Kidney (tissue), 22 donors: ENCODE measurements at places on chromosomes 6 and 20.

DNA sequence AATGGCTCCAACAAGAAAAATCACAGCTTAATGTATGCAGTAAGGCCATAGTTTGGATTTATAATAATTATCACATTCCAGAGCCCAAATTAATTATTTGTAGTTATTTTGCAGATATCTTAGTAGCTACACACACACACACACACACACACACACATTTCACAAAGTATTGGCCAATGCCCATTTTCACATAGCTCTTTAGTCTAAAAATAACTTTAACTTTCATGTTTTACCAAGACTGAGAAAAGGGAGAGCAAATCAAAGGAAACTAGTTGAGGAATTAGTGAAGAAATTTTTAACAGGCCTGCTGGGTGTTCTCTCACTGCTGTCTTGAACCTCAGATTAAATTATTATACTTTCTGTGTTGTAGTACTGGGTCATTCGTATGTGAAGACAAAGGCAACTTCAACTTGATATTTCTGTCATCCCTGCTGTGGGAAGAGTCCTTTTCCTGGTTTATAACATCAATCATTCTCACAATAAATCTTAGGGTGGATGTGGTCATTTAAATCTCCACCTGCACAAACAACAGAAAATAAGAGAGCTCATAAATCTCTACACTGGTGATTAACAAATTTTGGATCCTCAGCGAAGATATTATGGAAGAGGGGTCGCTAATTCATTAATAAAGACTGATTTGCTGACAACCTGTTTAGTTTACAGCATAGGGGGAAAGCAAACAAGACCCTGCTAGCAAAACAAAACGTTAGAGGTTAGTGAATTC, 1.6 kb upstream of the TCF21 start:
- DNase-seq, result no peak

DNA sequence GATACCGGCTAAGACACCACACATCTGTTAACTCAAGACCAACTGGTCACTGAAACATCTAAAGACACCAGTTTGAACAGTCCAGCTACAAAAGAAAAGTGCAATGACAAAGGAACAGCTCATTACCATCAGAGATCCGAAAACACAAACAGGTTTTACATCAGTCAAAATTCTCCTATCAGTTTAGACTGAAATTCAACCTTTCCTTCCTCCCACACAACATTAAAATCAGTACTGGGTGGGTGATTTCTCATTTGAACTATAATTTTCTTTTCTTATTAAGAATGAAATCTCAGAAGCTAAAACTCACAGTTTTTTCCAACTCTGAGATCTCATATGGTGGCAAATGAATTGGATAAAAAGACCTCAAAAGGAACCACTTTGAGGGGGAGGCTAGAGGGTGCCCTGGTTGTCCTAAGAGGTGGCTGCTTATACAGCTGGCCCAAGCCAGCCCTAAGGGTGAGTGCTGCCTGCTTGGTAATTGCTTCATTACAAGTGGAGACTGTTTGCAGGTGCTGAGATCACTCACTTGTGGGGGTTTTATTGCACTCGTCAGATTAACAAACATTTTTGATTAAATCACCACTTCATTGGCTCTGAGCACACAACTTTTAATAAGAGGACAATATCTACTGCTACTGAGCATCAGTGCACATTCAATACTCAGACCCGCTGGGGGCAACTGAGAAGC, 4.3 kb downstream of the CCDC167 start:
- DNase-seq, result no peak

- DNase-seq, result no peak
Measured at GRCh38 chr20:16528078-16528477, 45.2 kb downstream of the KIF16B start.

GRCh38 chr6:26415791-26416190, 13.7 kb downstream of the BTN3A1 start:
- DNase-seq, result no peak

DNA sequence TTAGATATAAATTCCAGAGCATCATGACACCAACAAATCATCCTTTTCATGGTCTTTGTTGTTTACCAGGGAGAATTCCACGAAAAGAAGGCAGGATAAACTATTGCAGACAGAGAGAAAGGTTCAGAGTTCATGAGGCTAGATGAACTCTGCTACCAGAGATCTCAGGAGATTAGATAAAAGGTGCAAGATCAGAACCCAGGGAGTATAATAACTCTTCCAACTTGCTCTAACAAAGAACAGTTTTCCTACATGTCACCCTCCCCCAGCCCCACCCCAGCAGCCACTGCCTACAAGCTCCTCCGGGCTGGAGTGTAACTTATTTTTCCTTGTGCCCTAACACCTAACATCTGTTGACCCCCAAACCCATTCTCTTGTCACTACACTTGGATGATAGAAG, 13.9 kb upstream of the CITED2 start:
- no peak for DNase-seq

- DNase-seq, result no peak
Measured at GRCh38 chr6:46526607-46527006, 35.4 kb upstream of the RCAN2 start.

- DNase-seq, result no peak
Measured at GRCh38 chr6:10460096-10460495, 45.2 kb upstream of the TFAP2A start.

DNA sequence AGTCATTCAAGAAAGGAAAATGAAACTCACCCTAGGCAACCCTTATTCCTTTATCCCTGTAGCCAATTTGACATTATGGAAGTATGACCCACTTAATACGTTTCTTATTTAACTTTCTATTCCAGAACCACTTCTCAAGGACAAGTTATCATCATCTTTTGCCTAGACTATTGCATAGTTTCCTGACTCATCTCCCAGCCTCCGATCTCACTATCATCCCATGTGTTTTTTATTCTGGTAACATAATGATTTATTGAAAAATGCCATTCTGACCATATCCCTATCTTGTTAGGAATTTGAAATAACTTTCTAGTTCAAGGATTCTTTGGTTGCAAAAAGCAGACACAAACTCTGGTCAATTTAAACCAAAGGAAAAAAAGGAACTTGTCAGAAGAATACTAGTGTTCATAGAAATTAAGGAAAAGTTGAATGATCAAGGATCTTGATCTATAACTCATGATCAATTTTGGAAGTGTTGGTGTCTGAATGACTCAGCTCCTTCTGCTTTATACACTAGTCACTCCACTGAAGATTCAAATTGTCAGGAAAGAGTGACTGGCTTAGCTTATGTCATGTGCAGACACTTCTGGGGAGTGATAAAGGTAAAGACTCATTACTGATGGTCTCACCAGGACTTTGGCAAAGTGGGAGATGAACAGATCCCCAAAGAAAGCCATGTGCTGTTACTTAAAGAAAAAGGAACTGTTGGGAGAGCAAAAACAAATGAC, 8.5 kb upstream of the TINAG start:
- DNase-seq, result no peak

GRCh38 chr6:40439026-40439800, 148.0 kb downstream of the LRFN2 start:
- peak; percentile 18 for DNase-seq

DNA sequence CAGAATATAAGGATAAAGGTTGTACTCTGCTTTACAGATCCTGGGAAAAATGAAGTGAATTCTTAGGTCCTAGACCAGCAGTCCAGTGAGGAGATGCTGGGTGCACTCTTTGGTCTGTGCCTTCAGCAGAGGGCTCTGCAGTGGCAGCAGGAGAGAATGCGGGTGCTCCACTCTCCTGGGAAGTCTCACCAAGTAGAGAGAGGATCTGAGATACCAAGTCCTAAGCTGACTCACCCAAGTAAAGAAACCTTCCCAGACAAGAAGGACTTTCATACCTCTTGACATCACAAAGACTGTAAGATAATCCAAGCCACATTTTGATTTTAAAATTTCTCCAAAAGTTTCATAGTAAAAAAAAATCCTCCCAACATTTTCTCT, 116.9 kb upstream of the EMILIN3 start:
- DNase-seq, result no peak

DNA sequence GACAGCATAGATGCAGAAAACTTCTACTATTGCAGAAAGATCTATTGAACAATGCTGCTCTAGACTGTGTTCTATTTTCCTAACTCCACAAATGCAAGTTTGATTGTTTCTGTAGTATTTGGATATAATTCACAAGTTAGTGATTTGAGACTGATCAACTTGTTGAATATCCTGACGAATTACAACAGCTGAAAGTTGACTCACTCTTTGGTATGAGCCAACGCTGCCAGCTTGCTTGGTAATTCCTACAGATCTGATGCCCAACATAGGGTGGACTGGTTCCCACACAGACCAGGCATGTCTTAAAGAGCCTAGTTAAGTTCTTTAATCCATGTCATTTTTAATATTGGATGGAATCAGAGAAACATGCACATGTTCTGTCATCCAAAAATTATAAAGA, 231.0 kb upstream of the RAB32 start:
- no peak for DNase-seq

DNA sequence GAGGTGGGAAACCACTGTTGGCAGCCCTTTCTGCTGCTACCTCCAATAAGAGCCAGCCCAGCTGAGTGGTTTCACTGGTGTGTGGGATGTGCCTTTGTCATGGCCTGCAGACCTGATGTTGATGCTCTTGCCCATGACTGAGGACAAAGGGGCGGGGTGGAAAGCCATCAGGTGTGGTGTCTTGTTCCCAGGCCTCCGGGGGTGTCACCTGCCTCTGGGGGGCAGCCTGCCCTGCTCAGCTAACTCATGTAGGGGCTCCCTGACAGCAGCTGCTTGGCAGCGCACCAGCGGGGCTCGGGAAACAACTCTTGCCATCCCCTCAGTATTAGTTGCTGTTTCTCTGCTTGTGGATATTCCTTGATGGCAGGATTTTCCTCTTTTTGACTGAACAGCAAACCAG, 91.3 kb downstream of the LYRM2 start:
- DNase-seq, result peak; percentile 46
